Activated naive CD4-positive, alpha-beta T cell treated with Interleukin-2 at 50 U/mL for 16 hours (primary cell): ENCODE measurements at places on chromosomes 12 and 14.

- DNase-seq: no peak
Observed at GRCh38 chr12:84421103-84421502, 491.5 kb downstream of the SLC6A15 start.

- peak; percentile 20 for DNase-seq
Observed at GRCh38 chr14:60722357-60723115, 1.6 kb downstream of the SIX4 start.

DNA sequence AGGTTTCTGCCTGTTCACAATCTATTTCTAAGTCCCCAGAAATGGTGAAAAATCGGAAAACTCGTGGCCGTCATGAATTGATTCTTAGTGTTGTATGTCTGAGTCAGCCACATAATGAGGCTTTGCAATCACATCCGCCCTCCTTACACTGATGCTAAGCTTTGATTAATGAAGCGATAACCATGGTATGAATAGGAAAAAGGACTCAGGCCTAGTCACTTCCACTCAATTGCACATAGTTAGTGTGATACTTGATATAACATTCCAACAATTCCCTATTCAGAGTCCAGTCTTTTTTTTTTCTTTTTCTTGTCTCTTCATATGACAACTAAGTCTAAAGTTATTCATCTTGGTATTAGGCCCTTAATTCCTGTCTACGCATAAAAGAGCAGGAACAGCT, 1231.0 kb downstream of the VRK1 start:
- no peak for DNase-seq

DNA sequence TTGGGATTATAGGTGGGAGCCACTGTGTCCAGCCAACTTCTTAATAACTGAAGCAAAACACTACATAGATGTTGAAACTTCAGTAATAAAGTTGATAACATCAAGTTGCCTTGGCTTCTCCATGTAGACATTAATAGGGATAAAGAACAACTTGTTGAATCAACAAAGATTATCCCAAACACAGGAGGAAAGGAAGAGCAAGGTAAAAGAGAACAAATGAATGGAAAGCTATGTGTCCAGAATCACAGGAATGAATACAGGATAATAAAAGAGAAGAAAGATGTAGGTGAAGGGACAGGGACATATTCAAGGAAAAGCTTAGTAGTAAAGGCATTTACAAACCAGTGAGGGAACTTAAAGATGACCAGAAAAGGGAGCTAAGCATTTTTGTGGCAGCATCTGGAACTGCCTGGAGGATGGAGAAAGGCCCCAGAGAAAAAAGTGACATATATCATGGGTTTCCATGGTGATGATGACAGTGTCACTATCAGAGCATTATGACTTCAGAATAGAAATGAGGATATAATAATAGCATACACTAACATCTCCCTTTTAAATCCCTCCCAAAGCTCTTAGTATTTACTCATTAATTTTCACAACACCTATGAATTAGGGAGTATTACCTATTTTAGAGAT, 24.0 kb upstream of the MDM1 start:
- no peak for DNase-seq

- DNase-seq: no peak
Observed at GRCh38 chr12:115064296-115064695, 380.3 kb upstream of the TBX3 start.

DNA sequence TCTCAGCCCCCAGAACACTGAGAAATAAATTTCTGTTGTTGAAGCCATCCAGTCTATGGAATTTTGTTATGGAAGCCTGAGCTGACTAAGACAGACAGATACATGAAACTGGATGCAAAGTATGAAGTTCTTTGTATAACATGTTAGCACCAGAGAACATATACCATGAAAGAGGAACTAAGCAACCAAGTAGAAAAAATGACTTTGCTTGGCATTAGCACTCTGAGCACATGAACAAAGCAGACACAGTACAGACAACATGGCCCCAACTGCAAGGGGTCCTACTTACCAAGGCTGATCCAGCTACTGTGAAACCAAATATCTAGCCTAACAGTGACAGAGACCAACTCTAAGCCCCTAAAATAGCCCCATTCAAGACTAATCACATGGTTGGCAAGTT, 13.8 kb downstream of the EXOC5 start:
- DNase-seq: no peak

GRCh38 chr12:78863482-78864402, 832 bp upstream of the SYT1 start:
- no peak for DNase-seq

DNA sequence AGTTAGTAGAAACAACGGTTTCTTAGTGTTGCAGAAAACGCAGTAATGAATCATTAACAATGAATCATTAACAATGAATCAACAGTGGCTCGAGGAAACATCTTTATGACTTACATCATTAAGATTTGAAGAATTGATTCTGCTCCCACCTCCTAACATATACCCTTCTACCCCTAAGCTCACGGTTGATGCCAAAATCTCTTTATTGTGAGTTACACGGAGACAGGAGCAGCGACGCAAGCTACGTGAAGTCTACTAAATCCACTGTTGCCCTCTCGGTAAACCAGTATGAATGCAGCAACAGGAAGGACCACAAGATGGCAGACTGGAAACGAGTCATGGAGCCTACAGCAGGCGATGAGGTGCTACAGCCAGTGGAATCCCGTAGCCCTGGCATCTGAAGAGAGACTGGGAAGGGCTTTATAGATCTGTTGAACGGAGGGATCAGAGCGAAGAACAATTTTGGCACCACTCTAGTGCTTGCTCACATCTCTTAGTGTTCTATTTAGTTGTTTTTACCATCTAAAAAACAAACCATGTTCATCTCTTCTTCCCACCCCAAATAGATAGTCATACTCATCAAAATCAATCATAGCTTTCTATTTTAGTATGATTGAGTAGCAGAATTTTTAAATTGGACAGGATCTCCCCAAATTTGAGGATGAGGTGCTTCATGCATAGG, 332.7 kb downstream of the DUSP6 start:
- DNase-seq: peak; percentile 69

- DNase-seq: no peak
Observed at GRCh38 chr12:20486233-20486632, 117.9 kb downstream of the PDE3A start.

DNA sequence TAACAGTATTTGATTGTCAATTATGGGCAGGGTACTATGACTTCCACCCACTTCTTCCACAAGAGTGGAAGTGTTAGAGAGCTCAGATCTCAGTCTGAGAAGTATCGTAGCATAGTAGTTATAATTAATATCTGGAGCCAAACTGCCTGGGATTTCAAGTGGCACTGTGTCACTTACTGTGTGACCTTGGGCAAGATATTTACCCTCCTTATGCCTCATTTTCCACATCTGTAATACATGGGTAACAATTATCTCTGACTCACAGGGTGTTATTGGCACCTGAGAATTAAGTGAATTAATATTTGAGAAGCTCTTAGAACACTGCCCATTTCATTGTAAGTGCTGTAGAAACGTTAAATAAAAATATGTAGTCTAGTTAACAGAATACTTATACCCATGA, 11.5 kb downstream of the RAB21 start:
- no peak for DNase-seq

DNA sequence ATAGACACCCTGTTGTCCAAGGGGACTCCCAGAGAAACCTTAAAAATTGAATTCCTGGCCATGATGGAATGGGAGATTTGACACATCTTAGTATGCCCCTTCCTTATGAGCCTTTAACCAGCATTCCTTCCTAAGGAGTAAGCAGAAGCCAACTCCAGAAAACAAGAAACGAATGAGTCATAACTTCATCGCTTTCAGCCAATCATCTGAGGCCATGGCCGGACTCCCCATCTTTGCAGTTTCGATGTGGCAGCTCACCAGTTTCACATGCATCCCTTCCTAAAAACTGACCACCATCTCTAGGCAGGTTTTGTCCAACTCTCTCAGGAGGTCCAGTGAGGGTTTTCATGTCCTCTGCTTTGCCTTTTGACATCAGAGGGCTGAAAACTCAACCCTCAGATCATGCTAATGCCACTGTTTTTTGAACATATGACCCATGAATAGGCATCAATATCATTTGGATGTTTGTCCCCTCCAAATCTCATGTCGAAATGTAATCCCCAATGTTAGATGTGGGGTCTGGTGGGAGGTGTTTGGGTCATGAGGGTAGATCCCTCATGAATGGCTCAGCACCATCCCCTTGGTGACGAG, 19.9 kb downstream of the DAAM1 start:
- no peak for DNase-seq

DNA sequence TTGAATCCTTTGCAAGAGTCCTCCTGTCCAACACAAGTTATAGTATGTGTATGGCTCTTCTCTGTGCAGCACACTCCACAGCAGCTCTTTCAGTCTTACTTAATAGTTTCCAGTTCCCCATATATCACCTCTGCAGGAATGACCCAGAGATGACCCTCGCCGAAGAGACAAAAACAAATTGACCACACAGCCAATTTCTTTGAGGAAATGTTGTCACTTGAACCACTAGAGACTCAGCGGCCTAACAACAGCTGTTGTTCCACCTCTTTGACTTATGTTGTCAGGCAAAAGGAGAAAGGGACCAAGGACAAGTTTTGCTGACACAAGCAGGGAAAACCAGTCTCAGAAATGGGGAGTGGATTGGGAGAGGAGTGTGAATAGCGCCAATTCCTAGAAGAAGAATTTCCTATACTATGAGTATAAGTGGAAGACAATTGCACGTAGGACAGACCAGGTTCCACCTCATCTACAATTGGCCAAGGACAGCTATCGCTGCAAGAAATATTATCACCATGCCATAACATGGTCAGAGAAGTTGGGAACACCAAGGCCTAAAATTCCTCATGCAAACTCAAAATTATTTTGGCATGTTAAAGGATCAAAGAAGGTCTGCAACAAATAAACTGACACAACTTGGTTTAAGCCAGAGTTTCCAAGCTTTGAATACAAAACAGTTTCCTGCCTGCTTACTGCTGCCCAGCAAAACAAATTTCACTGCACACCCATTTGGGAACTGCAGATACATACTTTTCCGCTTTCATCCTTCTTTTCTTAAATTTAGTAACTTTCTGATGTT, 41.7 kb upstream of the ITPR2 start:
- no peak for DNase-seq

- DNase-seq: no peak
Observed at GRCh38 chr12:56803750-56804149, 40.6 kb downstream of the HSD17B6 start.

DNA sequence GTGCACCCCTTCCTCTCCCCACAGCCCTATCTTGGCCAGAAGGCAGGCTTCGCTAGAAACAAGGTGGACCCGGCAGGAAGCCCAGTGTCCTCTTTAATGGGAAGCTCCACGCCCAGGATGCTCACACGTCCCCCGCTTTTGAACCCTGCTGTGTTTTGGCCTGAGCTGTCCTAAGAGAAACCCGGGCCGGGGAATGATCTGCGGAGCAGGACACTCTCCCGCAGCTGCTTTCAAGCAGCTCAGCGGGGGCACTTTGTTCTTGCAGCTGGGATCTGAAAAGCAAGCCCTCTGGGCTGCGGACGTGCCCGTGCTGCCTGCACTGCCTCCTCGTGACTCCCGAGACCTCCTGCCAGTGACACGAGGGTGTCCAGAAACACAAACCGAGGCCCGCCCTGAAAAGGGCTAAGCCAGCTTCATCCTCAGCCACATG, 30.0 kb downstream of the SCARB1 start:
- DNase-seq: no peak

DNA sequence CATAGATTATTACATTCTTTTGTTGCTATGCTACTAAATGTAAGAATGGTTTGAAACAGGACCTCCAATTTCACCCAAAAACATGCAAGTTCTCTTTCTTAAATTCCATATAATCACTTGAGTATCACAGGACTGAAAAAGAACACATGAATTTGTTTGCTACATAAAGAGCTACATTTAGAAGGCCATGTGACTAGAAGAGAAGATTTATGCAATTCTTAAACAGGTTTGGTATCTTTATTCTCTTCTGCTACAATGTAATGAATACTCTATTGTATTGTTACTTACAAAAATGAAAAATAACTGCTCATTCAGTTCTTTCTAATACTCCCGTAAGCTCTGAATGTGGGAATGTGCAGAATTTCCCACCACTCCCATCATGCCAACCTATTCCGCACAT, 9.3 kb downstream of the EPS8 start:
- no peak for DNase-seq
